B cell (primary cell): ENCODE measurements at places on chromosomes 6 and 20.

DNA sequence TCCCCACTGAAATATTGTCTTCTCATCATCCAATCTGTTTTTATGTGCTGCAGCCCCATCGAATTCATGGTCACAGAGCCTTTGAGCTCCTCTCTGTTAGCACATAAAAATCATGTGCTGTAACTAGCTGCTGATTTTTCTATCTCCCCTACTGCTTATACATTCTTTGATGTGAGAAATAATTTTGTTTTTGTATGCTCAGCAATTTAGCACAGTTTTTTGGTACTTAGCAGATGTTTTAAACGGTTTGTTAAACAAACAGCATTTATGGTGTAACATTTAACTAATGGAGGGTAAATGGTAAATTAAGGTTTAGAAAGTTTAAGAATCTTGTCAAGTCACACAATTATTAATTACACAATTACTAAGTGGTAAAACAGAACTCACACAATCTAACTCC is 131.8 kb upstream of the C6orf118 start:
- DNase-seq: no peak

- no peak for DNase-seq
Observed at GRCh38 chr20:30506100-30506499, 751.4 kb upstream of the DEFB115 start.

DNA sequence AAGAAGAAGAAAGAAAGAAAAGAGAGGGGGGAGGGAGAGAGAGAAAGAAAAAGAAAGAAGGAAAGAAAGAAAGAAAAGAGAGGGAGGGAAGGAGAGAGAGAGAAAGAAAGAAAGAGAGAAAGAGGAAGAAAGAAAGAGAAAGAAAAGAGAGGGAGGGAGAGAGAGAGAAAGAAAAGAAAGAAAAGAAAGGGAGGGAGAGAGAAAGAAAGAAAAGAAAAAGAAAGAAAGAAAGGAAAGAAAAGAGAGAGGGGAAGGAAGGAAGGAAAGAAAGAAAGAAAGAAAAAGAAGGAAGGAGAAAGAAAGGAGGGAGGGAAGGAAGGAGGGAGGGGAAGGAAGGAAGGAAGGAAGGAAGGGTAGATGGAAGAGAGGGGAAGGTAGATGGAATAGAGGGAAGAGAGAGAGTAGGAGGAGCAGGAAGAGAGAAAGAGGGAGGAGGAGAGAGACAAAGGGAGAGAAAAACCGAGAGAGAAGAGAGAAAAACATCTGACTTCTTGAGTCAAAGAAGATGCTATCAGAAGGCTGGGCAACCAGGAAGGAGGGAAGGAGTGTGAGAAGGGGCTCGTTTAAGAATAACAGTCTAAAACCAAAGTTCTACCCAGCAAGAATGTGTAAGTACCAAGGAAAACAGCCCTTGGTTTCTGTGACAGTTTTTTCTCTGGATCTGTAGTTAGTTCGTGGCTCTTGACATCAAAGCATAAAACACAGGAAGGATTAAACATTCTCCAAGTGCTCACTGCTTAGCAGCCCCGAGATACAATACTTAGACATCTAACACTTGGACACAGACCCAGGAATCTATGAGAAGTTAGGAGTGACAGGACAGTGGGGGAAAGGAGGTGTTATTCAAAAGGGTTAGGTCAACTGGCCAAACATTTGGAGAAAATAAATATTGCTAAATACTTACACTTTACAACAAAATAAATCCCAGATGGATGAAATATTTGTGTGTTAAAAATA is 131.9 kb upstream of the STMND1 start:
- no peak for DNase-seq

DNA sequence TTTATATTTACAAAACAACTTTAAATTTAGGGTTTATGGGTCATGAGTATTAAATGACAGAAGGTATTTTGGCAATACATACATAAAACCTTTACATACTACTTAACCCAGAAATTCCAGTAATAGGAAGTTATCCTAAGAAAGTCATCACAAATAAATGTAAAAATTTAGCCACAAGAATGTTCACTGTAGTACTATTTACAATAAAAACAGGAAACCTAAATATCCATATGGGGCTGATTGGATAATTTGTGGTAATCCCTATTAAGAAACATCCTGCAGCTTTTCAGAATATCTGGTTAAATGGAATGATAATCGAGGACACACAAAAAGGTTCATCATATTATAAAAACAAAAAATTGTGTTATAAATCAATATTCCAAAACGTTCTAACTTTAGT is 44.4 kb downstream of the TRAM2 start:
- DNase-seq: no peak
